Fibroblast of gingiva (primary cell): ENCODE measurements at places on chromosomes 2 and 18.

- no peak for DNase-seq
These were observed 206.3 kb upstream of the GYPC start for GRCh38 chr2:126449677-126450076.

- no peak for DNase-seq
These were observed 573.4 kb downstream of the TSN start for GRCh38 chr2:122328816-122329215.

DNA sequence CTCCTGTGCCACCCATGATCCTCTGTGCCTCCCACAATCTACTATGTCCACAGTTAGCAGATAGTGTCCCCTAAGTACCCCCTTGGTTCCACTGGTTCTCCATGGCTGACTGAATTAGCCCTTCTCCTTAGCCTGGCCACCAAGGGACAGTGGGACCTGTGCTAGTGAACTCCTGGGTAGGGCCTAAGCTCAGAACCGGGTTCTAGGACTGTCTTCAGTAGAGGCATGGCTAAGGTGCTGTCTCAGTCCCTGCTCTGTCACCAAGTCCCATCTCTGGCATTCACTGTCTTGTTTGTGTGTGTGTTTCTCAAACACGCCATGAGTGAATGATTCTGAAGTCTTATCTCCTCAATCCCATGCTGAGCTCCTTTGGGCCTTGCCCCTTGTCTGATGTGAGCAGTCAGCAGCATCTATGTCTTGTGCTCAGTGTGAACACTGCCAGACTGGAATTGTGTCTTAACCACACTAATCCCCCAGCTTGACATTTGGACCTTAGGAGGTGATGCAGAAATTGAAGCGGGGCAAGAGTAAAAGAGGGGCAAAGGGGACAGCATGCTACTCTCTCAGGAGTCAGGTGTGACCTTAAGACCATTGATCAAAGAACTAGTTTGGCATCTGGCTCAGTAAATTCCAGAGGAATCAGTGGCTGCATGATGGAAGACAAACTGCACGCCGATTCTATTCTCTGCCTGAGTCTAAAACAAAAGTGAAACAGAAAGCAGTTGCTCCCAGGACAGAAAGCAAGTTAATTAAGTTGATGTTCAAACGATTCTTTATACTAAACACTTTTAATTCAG is 190.5 kb downstream of the ALPK2 start:
- DNase-seq: no peak

DNA sequence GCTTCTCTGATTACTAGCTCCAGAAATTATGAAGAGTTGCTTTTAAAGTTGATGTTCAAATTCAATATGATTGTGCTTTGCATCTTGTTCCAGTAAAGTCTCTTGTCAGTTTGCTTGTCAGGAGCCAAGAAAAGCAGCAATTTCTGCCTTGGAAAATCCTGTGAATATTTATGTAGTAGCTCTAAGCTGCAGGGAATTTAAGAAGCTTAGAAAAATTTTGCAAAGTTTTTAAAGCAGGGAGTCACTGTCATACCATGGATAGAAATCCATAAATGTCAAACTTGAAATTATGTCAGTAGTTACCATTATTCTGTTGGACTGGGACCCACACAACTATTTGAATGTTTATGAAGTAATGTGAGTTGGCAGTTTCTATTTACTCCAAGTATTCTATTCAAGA is 169.3 kb downstream of the TMEM200C start:
- DNase-seq: no peak

GRCh38 chr2:29061616-29062015 is 12.7 kb downstream of the PCARE start:
- DNase-seq: no peak

DNA sequence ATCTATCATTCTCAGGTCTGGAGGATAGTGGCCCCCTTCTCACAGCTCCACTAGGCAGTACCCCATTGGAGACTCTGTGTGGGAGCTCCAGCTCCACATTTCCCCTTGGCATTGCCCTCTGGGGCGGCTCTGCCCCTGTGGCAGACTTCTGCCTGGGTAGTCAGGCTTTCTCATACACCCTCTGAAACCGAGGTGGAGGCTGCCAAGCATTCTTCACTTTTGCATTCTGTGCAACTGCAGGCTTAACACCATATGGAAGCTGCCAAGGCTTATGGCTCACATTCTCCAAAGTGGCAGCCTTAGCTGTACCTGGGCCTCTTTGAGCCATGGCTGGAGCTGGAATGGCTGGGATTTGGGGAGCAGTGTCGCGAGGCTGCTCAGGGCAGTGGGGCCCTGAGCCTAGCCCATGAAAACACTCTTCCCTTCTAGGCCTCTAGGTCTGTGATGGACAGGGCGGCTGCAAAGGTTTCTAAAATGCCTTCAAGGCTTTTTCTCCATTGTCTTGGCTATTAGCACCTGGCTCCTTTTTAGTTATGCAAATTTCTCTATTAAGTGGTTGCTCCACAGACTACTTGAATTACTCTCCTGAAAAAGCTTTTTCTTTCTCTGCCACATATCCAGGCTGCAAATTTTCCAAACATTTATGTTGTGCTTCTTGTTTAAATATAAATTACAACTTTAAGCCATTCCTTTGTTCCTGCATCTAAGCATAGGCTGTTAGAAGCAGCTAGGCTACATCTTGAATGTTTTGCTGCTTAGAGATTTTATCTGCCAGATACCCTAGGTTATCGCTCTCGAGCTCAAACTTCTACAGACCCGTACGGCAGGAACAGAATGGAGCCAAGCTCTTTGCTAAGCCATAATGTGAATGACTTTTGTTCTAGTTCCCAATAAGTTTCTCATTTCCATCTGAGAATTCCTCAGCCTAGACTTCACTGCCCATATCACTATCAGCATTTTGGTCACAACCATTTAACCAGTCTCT is 206.5 kb downstream of the CPS1 start:
- no peak for DNase-seq

GRCh38 chr2:106189325-106189724 is 4.8 kb downstream of the UXS1 start:
- no peak for DNase-seq

GRCh38 chr18:49377742-49378141 is 82.7 kb downstream of the DYM start:
- DNase-seq: no peak

GRCh38 chr2:200042944-200043343 is 87.6 kb downstream of the MAIP1 start:
- peak; percentile 16 for DNase-seq

DNA sequence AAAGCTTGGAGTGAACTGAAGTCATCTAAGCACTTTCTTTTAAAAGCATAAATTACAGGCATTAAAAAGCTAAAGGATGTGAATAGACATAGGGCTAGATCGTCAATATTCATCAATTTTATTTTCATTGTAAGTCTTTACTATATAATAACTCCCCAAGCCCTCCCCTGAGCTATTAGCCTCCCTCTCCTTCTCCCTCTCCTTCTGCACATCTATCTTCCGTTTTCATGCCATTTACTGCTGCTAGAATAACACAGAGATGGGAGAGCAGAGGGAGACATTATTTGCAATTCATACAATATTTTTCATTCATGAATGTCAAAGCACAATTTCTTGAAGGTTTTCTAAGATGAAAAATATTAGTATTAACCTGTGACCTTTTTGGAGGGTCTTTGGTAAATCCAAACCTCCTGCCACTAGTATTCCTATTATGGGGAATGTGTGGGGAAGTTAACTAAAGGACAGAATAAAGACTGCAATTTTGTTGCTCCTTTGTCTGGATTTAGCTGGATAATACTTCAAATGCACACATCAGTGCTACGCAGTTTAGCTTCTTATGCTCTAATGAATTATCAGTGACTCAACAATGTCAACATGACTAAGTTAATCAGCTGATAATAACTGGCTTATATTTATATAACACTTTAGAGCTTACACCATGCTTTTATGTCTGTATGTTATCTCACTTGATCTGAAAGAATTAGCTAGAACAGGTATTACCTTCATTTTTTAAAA is 28.2 kb upstream of the MFF start:
- DNase-seq: no peak
